Cortex of kidney (tissue), 1 donor: ENCODE measurements at places on chromosomes 5 and 9.

GRCh38 chr5:178201927-178202235, 2.5 kb upstream of the HNRNPAB start:
- DNase-seq, result no peak

DNA sequence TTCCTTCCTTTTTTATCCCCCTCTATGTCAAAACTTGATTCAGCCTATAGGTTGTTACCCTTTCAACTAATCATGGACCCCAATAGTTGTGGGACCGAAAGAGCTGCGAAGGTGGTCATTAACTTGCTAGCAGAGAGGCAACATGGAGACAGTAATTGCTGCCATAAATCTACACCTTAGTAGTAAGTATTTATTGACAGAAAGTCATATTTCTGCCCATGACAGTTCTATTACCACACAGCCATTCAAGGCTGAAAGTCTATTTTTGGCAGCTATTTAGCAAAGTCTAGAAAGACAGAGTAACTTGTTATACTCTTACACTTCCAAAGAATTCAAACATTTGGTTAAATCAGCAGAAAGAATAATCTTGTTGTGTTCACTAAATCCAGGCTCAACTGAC, 236.2 kb downstream of the PRELID2 start:
- no peak for DNase-seq

DNA sequence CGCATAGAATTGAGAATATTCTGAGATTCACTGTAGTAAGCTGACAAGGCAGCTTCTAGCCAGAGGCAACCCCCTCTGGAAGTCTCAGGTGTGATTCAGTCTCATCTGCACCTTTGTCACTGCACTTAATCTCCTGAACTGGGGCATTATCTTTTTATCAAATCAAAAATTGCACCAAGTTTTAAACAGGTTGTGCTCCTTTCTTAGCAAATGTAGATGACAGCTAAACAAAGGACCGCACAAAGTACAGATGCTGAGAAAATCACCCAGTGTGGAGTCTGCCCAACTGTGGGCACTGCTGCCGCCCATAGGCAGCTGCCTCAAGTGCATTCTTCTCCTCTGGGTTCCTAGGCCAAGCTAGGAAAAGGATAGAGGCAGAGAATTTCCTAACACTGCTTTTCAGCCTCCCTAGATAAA, 51.1 kb downstream of the STARD4 start:
- DNase-seq, result no peak

GRCh38 chr9:79988126-79988525, 416.4 kb downstream of the TLE4 start:
- no peak for DNase-seq

DNA sequence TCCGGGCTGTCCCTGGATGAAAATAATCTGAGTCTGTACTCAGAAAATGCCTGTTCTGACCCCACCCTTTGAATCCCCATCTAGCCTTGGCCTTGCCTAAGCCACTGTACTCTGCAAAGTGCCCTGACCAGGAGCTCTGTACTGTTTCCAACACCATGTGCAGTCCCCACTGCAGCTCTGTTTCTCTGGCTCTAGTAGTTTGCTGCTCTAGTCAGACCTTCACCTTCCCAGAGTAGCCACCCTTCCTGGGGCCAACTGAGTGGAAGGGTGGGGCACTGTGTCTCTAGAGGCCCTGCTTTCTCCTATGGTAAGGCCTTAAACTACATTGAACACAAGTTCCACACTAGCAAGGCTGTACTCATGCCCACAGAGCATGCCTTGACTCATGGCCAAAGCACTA, 31.9 kb downstream of the P4HA2 start:
- DNase-seq, result no peak

- DNase-seq, result no peak
Measured at GRCh38 chr5:6674421-6674820, 38.8 kb upstream of the TENT4A start.

DNA sequence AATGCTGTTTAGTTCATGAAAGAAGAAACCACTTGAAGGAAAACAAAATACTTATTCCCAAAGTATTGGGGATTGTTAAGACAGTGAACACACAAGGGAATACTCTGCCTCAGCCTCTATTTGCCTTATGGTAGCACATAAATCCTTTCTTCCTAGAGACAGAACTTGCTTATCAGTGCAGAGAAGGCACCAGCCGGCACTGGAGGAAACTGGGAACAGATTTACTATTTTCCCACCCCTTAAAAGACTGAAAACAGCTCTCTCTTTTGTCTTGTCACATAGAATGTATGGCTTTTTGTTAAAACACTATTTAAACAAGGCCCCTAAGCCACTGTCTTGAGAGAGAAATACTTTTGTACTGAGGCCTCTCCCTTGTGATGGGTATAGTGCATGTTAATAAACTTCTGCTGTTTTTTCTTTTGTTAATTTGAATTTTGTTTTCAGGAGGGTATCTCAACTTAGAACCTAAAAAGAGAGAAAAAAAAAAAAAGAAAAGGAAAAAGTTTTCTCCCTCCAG, 40.7 kb upstream of the EDIL3 start:
- no peak for DNase-seq

GRCh38 chr5:54556141-54556540, 38.6 kb downstream of the SNX18 start:
- no peak for DNase-seq

- DNase-seq, result no peak
Measured at GRCh38 chr5:1746371-1747078, 53.1 kb downstream of the MRPL36 start.

GRCh38 chr5:154410786-154411185, 35.0 kb upstream of the SAP30L start:
- no peak for DNase-seq

DNA sequence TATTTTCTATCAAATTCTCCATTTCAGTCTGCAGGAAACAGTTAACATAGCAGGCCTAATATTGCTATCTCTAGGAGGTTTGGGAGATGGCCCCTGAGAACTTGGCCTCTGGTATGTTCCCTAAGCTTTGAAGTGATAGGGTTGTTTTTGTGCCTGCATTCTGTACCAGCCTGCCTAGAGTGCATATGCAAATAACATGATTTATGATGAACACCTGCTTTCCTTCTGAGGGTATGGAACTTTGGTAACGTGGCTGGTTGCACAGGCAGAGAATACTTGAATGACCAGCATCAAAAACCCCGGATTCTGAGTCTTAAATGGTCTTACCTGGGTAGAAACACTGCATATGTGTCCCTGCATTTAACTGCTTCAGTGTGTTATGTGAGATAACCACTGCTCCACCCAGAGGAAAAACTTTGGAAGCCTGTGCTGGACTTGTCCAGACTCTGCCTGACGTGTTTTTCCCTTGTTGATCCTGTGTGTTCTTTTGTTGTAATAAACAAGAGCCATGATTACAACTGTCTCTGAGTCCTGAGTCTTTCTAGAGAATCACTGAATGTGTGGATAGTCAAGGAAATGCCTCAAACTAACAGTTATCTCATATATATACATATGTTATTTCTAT, 111.3 kb upstream of the ABCA1 start:
- DNase-seq, result no peak

DNA sequence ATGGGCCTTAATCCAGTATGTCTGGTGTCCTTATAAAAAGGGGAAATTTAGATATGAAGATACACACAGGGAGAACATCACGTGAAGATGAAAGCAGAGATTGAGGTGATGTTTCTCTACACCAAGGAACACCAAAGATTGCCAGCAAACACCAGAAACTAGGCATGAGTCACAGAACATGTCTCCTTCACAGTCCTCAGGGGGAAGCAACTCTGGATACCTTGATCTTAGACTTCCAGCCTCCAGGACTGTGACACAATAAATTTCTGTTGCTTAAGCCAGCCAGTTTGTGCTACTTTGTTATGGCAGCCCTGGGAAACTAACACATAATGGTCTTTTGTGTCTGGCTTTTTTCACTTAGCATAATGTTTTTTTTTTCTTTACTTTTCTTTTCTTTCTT, 41.2 kb upstream of the STRBP start:
- no peak for DNase-seq

DNA sequence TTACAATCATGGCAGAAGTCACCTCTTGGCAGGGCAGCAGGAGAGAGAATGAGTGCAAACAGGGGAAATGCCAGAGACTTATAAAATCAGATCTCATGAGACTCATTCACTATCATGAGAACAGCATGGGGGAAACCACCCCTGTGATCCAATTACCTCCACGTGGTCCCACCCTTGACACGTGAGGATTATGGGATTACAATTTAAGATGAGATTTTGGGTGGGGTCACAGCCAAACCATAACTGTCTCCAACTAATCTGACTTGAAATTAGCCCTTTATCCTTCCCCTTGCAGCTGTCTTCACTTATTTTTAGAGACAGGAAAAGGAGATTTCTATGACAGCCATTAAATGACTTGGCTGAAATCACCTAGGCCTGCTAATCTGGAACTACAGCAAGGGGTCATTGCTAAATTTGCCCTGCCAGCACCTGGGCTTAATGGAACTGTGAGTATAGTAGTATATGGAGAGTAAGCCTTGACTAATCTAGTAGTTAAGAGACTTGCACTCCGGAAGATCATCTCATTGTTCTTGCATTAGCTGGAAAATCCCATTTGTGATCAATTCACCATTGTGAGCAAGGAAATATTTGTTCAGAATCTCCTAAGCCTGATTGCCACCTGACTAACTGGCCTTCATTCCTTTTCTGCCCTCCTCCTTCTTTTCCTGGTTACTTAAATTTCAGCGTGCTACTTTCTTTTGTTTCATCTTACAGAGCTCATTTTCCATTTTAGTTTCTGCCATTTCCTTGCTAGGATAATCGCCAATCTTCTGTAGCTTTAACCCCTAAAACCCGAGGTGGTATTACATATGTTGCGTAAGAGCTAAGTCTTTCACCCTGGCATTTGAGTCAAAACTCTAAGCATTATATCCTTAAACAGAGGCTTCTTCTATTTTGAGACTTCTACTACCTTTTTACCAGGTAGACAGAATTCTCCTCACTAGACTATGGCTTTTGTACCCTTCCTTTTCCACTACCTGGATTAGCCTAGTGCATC, 65.3 kb upstream of the RUSC2 start:
- DNase-seq, result no peak

DNA sequence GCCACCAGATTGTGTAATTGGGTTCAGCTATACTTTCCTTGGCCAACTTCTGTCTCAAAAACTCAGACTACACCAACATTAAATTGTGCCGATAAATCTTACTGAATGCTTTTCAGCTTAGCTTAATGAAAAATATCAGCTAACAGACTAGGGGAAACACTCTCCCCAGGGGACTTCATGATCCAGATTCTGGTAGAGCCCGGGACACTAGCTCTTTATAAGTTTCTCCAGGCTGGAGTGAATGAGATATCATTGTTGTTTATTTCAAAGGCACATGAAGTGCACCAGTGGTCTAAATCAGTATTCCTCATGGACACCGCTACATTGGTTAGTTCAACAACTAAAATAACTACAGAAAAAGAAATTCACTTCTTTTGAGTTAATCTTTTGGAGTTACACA, 10.5 kb upstream of the LHFPL2 start:
- no peak for DNase-seq

GRCh38 chr9:125444166-125444565, 182.5 kb downstream of the GAPVD1 start:
- DNase-seq, result no peak
